ENCODE measurements at places on chromosomes 11 and 22. TPM values are rescaled to one million over a fixed set of nuclear protein-coding genes. Genes with fewer than 3 reads are reported as not detected.

DNA sequence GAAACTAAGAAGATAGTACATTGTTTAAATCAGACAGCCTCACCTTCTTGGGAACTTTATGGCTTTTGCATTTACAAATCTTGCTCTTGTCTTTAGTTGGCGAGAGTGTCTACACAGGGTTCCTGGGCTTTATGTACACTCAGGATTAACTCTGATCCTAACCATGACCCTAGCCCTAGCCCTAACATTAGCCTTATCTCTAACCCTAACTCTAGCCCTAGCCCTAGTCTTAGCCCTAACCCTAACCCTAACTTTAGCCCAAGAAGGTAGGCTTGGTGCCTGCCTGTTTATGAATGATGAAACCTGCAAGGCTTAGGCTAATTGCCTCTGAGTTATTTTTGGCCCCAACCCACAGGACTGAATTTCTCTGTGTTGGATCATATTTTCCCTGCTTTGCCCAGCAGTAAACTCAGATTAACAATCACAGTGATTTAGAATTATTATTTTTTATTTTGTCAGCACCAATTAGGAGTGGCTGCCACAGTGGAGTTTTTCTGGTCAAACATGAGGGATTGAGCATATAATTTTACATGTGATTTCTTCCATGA is 44.1 kb upstream of the OR9Q1 start:
- DNase-seq = no peak

GRCh38 chr11:126112547-126112946 is 49.9 kb upstream of the CDON start:
- DNase-seq = peak; percentile 83

DNA sequence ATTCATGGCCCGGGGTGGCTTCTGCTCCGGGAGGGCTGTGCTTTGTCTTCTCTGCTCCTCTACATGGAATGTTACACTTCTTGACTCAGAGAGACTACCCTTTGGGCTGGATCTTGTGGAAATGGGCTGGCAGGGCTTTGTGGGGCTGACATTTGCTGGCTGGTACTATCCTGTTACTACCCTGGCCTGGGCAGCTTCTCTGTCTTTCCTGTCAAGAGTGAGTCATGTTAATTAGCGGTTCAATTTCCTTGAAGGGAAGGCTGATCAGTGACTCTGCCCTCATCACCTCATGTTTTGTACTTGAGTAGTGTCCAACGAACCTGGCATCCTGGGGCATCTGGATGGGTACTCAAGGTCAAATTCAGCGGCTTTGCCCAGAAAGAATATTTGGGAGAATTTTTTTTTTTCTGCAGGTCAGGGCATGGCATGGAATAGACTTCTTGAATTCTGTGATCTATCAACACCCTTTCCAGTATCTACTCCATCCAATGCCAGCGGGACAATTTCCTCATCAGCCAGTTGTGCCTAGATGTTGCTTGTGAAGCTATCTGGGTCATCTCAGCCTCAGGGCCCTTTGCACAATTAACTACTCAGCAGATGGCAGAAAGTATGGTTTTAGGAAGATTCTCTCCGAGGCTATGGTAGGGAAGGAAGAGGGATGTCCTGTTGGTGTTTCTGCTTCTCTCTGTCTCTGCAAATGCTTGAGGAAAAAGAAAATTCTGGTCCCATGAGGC is 140.5 kb upstream of the PLET1 start:
- DNase-seq = no peak

- no peak for DNase-seq
Observed at GRCh38 chr22:32808038-32808445, 6.5 kb downstream of the TIMP3 start.

DNA sequence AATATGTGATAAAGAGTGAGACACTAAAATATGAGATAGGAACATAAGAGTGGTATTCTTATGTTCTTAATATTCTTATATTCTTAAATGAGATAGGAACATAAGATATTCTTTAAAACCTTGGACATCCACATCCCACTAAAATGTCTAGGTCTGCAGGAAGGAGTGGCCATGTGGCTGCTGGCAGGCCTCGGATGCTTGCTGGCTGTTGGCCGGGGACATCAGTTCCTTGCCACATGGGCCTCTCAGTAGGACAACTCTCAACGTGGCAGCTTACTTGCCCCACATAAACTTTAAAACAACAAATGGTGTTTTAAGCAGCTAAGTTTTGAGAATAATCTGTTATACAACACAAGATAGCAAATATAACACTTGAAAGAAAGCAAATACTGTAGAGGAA is 240.1 kb downstream of the CASP12 start:
- DNase-seq = no peak

DNA sequence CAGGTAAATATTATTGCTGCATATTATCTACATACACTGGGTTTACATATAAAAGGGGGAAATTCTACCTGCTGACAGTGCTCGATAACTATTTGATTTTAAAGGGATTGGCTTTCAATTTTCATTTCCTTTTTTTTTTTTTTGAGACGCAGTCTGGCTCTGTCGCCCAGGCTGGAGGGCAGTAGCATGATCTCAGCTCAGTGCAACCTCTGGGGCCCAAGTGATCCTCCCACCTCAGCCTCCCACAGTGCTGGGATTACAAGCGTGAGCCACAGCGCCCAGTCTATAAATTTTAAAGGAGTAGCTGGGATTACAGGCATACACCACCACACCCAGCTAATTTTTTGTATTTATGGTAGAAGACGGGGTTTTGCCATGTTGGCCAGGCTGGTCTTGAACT is 3.2 kb upstream of the PCF11 start:
- DNase-seq = no peak

GRCh38 chr11:17778352-17778751 is 43.8 kb downstream of the KCNC1 start:
- DNase-seq = no peak

DNA sequence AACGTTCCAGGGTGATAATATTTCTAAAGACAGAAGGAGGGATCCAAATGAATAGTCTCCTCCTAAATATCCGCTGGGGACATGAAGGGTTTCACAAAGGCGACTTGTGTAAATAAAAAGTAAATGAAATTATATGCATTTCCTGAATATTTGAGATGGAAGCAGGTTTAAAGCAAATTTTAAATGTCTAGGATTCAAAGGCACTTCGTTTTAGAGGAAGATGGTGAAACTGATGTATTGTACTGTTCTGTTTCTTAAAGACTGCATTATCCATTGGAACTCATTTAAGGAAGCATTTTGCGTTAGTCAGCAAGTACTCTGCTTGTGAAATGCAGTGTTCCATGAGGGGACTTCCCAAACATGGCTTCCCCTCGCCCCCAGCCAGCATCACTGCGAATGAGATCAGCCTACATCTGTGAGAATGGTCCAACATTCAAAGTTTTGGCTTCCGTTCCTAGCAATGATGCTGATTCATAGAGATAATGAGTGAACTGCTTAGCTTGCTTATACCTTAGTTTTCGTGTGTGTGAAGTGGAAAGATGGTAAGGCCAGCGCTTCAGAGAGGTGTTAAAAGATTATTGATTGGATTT is 1.5 kb downstream of the RAB39A start:
- DNase-seq = no peak

OR8G1 gene
- not detected for polyA plus RNA-seq
